ENCODE measurements at places on chromosomes 7 and 10. TPM values are rescaled to one million over a fixed set of nuclear protein-coding genes. Genes with fewer than 3 reads are reported as not detected.

Gene TNS3
- 44.8 TPM for total RNA-seq

Gene PITRM1
- total RNA-seq = 91.1 TPM

Gene NEUROD6
- total RNA-seq = not detected

Gene SLC26A5
- total RNA-seq = not detected

Gene DMBT1
- total RNA-seq = not detected

Gene LMBR1
- 35.4 TPM for total RNA-seq

Gene PON3
- total RNA-seq = 0.57 TPM

Gene GNGT1
- total RNA-seq = not detected

Gene PTEN
- total RNA-seq = 54.6 TPM

Gene ARHGEF35
- total RNA-seq = 0.87 TPM

Gene SVIL
- total RNA-seq = 327 TPM

Gene CPA4
- not detected for total RNA-seq

Gene TBXAS1
- 6.0 TPM for total RNA-seq

Gene ANKRD7
- 0.70 TPM for total RNA-seq

Gene ABI1
- total RNA-seq = 28.0 TPM

Gene EGFR
- 11.4 TPM for total RNA-seq

Gene SAP25
- total RNA-seq = 0.84 TPM

Gene SYT15B
- total RNA-seq = 0.62 TPM

Gene IL15RA
- 11.6 TPM for total RNA-seq

Gene HOXA10
- total RNA-seq = not detected

Gene RBM28
- total RNA-seq = 31.7 TPM

Gene TMEM225B
- not detected for total RNA-seq

Gene SLC18A3
- total RNA-seq = not detected

Gene NPC1L1
- total RNA-seq = 0.05 TPM

Gene SFMBT2
- total RNA-seq = 9.6 TPM

Gene HABP2
- not detected for total RNA-seq

Gene GPR26
- total RNA-seq = not detected

Gene TUBB8
- not detected for total RNA-seq

Gene ACHE
- total RNA-seq = 0.73 TPM

Gene MSRB2
- total RNA-seq = 171 TPM

Gene PCLO
- total RNA-seq = 1.7 TPM

Gene INA
- not detected for total RNA-seq

Gene VWA2
- total RNA-seq = not detected

Gene APBB1IP
- 4.8 TPM for total RNA-seq

Gene MSMB
- not detected for total RNA-seq

Gene CD36
- 1,230 TPM for total RNA-seq

Gene POLR2J2
- 4.6 TPM for total RNA-seq

Gene CPN1
- not detected for total RNA-seq

Gene TRPV6
- total RNA-seq = not detected

Gene SPDYE11
- not detected for total RNA-seq

Gene NPTX2
- 3.1 TPM for total RNA-seq

Gene NPFFR1
- not detected for total RNA-seq

Gene HMX3
- total RNA-seq = not detected

Gene SORCS1
- 2.9 TPM for total RNA-seq

Gene SPDYE2B
- not detected for total RNA-seq

Gene GBF1
- 44.0 TPM for total RNA-seq

Gene LLCFC1
- not detected for total RNA-seq

Gene LRRC4
- total RNA-seq = 2.4 TPM

Gene NEBL
- 666 TPM for total RNA-seq
